ENCODE measurements at places on chromosomes 4 and X.

DNA sequence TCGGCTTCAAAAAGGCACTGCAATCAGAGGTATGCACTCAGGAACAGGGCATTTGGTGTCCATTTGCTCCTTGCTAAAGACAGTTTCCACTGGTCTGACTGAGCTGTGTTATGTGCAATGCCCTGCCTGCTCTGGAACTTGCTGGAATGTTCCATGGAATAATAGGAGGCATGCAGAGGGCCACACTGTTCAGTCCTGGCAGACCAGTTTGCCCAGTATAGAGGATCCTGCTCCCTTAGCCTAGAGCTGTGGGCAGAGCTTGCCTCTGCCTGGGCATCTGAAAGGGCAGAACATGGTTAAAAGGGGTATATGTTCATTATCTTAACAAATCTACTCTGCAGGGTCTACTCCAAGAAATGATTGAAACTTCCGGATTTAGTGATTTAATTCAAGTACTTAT, 27.8 kb upstream of the CD99L2 start:
- DNase-seq = no peak

DNA sequence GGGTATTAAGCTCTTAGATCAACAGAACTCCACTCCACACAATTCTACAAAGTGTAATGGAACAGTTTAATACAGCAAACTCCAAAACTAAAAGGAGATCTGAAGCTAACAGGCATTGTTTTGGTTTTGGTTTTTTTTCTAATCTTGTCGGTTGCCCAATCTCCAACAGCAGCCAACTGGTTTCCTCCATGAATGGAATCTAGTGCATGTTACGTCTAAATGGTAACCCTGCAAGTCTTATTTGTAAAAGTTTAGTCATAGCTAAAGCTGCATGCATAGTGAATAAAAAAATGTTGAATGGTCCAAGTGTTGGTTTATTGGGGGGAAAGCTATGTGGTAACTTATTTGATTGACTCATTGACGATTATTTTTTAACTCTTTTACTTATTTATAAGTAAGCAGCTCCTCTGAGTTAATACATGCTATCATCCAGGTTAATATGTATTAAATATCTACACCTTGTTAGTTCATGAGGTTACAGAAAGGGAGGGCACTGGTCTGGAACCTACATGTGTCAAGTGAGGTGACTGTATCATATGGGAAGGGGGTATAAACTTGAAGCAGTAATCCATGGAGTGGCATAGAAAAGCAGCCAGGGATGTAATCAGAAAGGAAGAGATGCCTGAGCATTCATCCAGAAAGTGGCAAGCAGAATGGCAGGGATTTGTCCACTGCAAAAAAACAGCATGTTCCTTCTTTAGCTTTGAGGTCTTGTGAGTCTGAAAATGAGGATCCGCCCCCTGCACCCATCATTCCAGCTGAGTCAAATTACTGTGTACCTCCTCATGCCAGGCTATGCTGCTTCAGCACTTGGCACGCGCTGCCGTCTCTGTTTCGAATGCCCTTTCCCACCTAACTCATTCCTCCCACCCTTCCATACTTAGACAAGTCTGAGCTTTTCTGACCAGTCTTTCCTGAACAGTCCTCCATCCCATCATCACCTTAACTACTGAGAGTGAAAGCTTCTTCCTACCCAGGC, 81.7 kb downstream of the PDGFC start:
- no peak for DNase-seq

DNA sequence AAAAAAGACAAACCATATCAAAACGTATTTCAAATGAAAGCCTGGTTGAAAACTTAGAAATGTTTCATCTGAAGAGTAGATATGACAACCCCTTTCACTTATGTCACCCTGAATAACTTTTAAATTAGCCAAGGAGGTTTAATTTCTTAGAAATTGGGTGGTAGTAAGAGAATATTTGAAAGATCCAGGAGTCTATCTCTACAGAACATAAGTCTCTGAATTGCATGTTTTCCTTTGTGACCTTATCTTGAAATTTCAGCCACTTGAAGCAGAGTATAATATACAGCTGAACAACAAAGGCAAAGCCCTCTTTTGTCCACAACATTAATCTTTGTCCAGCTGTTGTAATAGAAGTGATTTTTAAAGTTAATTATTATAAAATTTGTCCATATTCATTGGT, 49.5 kb downstream of the TMEM154 start:
- no peak for DNase-seq

- no peak for DNase-seq
These were observed 1374.8 kb downstream of the PCDH7 start for GRCh38 chr4:32094987-32095386.

All from SIG-M5 (cell line).